ENCODE measurements at places on chromosomes 5 and 9. TPM values are rescaled to one million over a fixed set of nuclear protein-coding genes. Genes with fewer than 3 reads are reported as not detected.

DNA sequence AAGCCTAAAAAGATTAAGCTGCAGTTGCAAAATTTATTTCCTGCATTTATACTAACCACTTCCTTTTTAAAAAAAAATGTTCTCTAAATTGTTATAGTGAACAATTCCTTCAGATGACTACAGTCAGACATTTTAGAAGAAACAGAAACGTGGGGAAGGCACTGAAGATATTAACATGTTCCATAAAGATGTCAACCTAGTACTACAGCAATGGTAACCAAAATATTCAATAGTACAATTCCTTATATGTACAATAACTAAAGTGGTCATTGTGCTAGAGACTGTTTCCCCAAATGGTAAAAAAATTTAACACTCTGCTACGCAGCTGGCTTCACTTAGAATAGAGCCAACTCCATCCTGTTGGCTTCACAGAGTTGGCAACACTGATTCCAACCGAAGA lies 97.7 kb downstream of the FNBP1 start:
- no peak for DNase-seq

DNA sequence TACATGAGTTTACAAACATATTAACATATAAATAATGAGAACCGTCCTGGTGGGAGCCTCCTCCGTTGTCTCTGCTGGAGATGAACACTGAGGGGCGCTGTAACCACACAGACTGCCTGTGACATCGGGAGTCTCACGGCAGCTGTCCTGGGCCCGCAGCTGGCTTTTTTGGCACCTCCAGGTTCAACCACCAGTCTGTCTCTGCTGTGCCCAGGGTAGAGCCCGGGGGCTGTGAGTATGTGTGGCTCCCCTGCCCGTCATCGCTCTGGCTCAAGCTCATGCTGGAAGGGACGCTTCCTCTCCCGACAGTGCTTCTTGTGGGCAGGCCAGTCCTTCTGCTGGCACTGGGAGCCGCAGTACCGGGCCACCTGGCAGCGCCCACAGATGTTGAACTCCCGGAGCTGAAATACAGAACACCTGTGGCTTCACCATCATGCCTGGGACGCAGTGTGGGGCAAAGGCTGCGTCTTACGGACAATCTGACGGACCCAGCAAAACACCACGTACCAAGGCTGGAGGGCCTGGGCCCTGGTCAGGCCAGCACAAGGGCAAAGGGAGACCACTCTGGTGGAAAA lies 3.6 kb upstream of the DPH7 start:
- DNase-seq = no peak

GRCh38 chr5:173498286-173498685 lies 118.2 kb downstream of the BOD1 start:
- no peak for DNase-seq

DNA sequence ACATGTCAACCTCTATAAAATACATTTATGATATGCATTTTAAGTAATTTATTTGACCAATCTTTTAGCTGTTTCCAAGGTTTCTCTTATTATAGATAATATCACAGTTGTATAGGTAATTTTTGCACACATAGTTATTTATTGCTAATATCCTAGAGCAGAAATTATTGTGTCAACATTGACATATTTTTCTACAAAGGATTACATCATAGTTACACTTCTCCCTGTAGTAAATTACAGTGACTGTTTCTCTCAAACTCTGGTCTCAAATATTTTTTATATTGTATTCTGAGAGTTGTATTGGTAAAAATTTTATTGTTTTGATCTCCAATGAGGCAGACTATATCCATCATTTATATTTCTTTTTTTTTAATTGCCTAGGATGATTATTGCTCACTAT lies 714.4 kb upstream of the CDH6 start:
- no peak for DNase-seq

- no peak for DNase-seq
These were observed 77.9 kb downstream of the MYO10 start for GRCh38 chr5:16858151-16858550.

GRCh38 chr5:40571729-40572128 lies 108.0 kb upstream of the PTGER4 start:
- DNase-seq = no peak

DNA sequence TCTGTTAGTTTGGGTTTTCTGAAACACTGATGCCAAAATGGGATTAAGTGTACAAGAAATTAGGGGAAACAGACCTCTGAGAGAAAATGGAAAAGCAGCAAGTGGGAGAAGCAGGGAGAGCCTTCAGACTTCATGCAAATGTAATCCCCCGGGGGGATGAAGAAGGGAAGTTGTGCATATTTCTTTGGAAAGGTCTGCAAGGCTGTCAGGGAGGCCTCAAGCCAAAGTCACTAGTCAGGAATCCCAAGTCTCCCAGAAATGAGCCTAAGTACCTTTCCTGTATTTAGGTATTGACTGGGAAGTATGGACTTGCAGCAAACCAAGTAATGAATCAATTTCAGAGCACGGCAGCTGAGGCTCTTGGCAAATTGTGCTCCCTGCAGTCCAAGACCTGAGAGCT lies 2.2 kb downstream of the FTMT start:
- no peak for DNase-seq

GRCh38 chr9:82148426-82148810 lies 159.8 kb downstream of the SPATA31D1 start:
- DNase-seq = no peak

DNA sequence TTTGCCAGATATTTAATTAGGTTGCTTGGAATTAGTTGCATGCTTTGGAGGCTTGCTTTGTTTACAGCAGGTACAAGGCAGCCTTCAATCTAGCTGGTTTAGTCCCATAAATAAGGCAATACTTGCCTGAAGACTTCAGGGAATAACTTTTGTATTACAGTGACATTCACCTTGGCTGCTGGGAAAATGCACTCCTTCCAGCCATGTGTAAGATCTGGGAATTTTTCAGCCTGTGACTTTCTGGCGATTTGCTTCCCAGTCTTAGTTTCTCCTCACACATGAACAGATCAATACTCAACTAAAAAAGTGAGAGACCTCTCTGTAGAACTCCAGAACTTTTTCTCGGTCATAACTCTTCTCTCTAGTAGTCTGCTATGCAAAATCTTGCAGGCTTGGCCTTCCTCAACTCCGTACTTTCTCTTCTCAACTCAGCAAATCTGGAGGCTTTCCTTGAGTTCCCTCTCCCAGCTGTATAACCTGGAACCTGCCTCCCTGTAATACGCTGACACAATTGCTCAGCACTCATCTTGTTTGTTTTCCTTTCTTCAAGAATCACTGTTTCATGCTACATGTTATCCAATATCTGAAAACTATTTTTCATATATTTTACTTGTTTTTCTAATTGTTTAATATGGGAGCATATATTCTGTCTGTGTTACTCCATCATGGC lies 173.0 kb downstream of the MSX2 start:
- no peak for DNase-seq

DNA sequence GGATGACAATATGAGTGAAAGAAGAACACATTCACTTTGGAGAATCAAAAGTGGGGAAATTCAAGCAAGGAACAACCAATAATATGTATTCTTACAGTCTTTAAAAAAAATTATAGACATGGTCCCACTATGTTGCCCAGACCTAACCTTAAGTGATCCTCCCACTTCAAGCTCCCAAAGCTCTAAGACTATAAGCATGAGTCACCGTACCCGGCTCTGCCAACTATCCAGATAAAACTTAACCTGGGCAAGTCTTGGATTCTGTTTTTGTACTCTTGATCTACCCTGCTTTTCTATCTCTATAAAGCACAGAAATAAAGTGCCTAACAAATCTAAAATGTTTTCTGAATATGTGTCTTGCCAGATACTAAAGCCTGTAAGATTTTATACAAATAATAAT lies 30.9 kb downstream of the CEMIP2 start:
- no peak for DNase-seq

- DNase-seq = no peak
These were observed 49.6 kb upstream of the EIF4EBP3 start for GRCh38 chr5:140497897-140498296.

- DNase-seq = no peak
These were observed 30.3 kb downstream of the NDST1 start for GRCh38 chr5:150538007-150538917.

DNA sequence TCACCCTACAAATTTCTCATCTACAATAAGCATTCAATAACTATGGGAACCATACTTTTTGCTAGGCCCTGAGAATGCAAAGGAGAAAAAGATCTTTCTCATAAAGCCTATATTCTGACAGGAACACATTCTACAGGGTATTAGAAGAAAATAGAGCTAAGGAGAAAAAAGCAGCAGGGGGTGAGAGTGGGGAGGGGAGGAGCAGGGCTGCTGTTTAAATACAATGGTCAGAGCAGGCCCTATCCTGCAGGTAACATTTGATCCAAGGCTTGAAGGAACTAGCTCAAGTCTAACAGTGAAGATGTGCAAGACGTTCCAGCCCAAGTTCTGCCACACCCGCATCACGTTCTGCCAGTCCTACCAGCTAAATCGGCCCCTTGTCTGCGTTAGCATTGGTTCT lies 89.7 kb downstream of the ELAVL2 start:
- DNase-seq = no peak

DNA sequence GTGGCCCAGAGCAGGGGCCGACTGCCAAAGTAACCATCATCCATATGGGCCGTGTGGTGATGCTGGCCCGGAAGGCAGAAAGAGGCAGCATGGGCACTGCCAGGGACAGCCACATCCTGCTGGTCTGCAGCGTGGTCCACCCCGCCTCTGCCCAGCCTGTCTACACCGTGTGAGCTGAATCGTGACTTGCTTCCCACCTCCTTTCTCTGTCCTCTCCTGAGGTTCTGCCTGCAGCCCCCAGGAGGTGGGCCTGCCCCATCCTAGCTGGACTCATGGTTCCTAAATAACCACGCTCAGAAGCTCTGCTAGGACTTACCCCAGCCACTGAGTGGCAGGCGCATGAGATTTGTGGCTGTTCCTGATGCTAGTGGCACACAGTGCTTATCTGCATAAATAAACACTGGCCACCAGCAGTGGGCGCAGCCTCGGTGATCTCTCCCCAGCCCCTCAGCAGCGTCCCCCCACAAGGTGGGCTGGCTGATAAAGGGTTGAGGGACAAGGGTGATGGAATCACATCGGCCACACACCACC lies 22.6 kb upstream of the SUSD3 start:
- no peak for DNase-seq

- no peak for DNase-seq
These were observed 18.2 kb upstream of the MLANA start for GRCh38 chr9:5872511-5872910.

DNA sequence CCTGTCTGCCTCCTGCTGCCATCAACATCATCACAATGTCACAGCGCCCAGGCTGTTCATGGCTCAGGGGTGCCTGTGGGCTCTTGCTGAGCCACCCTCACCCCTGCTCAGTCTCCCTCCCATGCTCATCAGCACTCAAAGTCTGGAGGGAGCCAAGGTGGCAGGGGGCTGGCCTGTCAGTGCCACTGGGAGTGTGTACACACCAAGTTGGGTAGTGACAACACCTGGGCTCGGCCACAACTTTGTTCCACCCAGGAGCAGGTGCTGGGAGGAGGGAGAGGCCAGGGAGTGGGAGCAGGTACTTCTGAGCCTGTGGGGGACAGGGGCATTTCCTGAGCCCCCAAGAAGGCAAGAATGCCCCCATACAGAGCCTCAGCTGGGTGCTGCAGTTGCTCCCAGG lies 77.5 kb upstream of the C6 start:
- DNase-seq = no peak

- DNase-seq = no peak
These were observed 17.0 kb downstream of the LHX3 start for GRCh38 chr9:136187683-136188586.

- no peak for DNase-seq
These were observed 125.5 kb downstream of the ENC1 start for GRCh38 chr5:74514888-74515551.

DNA sequence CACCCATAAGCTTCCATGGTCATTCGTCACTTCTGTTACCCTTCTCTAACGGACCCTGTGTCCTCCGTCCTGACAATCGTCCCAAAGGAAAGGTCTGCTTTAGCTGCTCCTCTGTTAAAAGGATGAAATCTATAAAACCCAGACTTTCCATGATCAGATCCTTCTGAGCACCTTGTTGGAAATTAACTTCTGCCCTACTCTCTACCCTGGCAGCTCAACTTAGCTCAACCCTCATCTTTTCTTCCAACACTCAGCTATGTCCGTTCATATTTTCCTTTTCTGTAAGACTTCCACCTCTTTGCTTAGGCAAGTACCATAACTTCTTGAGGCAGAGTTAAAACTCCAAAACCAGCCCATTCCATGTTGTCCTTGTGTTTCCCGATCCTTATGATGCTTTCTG lies 205.4 kb downstream of the SPATA31A6 start:
- DNase-seq = no peak

- no peak for DNase-seq
These were observed 82.6 kb upstream of the ADAMTS19 start for GRCh38 chr5:129377504-129377903.

Gene IL4
- total RNA-seq = not detected

Gene C9orf85
- 9.5 TPM for total RNA-seq

Gene SPATA31C1
- not detected for total RNA-seq

Gene THBS4
- 0.20 TPM for total RNA-seq

Gene SOX30
- 0.47 TPM for total RNA-seq

Gene SOWAHA
- total RNA-seq = not detected

Gene IRGM
- 0.24 TPM for total RNA-seq

Gene RNF183
- total RNA-seq = not detected

Gene LVRN
- total RNA-seq = not detected

Gene LHX3
- not detected for total RNA-seq

All from activated B cell treated with CpG ODN at 0.5 μM for 24 hours (primary cell).